ENCODE measurements at places on chromosomes 12 and 14. TPM values are rescaled to one million over a fixed set of nuclear protein-coding genes. Genes with fewer than 3 reads are reported as not detected.

DNA sequence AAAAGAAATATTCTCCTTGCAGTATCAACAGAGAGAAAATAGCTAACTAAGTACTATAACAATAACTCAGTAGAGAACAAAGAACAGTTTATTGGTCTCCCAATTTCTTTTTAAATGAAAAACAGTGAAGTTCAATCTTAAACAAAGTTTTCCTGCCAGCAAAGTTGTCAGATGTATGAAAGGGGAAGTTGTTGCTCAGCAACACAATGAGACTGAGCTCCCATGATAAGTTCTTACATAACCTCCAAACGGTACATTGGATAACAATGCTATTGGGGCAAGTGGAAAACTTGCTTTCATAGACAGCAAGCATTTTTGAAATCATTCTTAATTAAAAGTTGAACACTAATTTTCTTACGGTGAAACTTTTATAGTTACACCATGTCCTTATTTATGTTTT, 94.9 kb downstream of the ALG10B start:
- DNase-seq: no peak

DNA sequence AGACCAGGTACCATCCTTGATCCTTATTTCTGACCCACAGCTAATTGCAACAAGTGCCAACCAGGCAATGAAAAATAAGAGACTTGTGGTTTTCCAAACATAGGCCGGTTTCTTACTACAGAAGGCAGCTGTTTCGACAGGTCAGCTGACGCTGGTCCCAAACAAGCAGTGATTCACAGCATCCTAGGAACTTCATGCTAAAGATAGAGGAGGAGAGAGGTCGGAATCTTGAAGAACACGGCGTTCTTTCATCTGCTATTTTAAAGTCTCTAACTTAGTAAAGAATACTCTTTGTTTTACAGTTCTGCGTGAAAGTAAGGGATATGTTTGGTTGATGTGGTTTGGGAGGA, 28.1 kb upstream of the ADGRD1 start:
- DNase-seq: no peak

DNA sequence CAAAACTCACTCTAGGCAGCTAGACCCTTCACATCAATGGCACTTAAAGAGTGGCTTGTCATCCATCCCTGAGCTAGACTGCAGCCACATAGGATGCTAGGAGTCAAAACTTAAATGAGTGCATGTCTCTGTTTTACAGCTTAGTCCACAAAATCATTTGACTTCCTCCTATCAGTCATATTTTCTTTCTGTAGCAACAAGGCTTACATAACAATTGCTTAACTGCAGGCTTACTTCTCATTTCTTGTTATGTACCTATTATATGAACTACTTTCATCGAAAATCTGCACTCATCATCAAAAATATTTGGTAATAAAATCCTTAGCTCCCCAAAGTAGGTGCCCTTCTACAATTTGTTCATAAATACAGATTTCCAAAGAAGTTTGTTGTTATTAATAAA, 30.1 kb downstream of the CLEC1A start:
- no peak for DNase-seq

DNA sequence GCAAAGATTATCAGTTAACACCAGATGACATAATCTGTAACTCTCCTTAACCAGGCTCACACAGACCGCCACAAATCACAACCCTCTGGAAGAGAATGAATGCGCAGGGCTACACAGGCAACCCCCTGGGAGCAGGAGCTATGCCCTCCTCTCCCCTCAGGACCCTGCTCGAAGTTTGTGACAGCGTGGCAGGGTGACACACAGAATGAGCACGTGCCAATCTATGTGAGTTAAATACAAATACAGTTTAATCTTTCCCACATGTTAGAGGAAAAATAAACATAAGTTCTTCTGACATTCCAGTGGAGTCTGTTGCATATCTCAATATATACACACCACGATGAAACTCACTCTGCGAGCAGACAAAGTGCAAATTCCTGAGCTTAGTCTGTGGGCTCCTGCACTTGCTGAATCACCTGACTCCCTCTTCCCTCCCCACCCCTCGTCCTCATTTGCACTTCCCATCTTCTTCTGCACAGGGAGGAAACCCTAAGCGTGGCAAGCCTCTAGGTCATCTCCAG, 37.6 kb downstream of the BCAT1 start:
- DNase-seq: no peak

- no peak for DNase-seq
Measured at GRCh38 chr12:2298556-2299200, 245.9 kb downstream of the CACNA1C start.

DNA sequence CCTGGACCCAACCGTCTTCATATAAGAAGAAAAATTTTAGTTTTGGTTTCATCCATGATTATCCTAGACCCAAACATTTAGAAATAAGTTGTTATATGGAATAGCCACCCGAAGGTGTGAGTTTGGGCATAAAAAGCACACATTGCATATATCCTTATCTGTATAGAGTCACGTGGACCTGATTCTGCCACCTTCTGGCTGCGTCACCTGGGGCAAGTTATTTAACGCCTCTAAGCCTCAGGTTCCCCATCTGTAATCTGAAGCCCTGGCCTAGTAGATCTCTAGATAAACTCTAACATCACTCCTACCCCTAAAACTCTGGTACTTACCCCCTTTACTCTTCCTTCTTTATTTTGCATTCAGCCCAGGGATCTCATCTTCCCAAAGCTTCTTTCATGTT, 14.3 kb upstream of the KRT5 start:
- no peak for DNase-seq

DNA sequence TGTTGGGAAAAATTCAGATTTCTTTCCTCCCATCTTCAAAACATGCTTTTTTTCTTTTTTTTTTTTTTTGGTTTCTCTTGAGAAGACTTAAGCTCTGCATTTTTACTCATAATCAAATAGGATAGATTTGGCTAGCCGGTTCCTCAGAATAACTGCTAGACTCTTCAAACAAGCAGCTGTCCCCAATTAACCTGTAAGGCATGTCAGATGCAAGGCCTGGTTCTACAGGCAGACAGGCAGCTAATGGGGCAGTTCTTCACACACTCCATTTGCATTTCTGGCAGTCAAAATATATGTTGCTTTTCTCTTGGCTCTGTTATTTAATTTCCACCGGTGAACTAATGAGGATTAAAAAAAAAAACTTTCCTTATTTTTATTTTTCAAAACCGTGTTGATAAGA, 228.0 kb upstream of the ATP2B1 start:
- DNase-seq: no peak

GRCh38 chr12:97203408-97203807, 259.2 kb upstream of the RMST start:
- no peak for DNase-seq

GRCh38 chr12:105253866-105254513, 18.0 kb upstream of the APPL2 start:
- DNase-seq: no peak

DNA sequence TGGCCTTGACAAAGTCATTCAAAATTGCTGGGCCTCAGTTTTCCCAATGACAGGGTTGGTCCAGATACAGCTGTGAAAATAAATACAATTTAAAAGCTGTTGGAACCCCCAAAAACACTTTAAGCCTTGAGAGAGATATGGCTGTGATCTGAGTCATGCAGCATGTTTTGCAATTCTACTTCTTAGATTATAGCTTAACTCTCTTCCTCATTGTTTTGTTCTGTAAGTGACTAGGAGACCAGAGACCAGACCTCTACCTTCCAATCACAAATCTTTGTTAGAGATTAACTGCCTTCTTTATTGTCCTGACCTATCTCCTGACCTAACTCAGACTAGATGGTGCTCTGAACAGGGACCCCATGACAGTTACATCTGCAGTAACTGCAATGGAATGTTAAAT, 198.1 kb downstream of the STXBP6 start:
- DNase-seq: no peak

DNA sequence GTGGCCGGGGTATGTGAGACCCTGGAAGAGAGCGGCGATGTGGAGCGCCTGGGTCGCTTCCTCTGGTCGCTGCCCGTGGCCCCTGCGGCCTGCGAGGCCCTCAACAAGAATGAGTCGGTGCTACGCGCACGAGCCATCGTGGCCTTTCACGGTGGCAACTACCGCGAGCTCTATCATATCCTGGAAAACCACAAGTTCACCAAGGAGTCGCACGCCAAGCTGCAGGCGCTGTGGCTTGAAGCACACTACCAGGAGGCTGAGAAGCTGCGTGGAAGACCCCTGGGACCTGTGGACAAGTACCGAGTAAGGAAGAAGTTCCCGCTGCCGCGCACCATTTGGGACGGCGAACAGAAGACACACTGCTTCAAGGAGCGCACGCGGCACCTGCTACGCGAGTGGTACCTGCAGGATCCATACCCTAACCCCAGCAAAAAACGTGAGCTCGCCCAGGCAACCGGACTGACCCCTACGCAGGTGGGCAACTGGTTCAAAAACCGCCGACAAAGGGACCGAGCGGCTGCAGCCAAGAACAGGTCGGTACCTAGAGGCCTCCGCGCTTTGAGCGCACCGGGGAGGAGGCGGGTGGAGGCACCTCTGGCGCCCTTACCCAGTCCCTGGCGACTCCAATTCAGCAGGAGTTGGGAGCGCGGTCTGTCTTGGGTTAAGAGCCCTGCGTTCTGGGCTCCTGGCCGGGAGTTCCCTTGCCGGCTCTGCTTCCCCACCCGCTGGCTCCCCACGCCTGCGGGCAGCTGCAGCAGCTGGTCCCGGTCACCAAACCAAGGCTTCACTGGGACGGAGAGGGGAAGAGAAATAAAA, 700 bp downstream of the SIX6 start:
- DNase-seq: no peak

- no peak for DNase-seq
Measured at GRCh38 chr14:100790502-100791347, 35.2 kb upstream of the MEG3 start.

- no peak for DNase-seq
Measured at GRCh38 chr14:44649061-44649460, 142.0 kb upstream of the FSCB start.

DNA sequence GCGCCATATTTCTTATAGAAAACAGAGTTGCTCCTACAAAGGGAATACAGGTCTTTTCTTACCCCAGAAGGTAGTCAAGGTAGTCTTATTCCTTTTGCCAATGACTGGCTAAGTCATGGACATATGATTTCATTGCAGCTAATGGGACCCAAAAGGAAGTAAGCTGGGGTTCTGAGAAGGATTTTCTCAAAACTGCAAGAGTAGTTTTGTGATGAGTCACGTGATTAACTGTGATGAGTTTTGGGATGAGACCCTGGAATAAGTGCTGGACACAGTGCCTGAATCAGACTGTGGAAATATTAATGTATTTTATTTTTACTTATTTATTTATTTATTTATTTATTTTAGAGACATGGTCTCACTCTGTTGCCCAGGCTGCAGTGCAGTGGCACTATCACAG, 13.4 kb upstream of the NIN start:
- no peak for DNase-seq

DNA sequence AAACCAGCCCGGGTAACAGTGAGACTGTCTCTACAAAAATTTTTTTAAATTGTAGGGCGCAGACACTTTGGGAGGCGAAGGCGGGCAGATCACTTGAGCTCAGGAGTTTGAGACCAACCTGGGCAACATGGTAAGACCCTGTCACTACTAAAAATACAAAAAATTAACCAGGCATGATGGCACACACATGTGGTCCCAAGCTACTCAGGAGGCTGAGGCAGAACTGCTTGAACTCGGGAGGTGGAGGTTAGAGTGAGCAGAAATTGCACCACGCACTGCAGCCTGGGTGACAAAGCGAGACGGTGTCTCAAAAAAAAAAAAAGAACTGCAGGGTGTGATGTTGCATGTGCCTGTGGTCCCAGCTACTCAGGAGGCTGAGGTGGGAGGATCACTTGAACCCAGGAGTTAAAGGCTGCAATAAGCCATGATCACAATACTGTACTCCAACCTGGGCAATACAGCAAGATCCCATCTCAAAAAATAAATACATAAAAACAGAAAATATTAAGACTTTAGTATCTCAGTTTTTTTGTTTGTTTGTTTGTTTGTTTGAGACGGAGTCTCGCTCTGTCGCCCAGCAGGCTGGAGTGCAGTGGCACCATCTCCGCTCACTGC, 16.9 kb downstream of the ATXN2 start:
- DNase-seq: no peak

DNA sequence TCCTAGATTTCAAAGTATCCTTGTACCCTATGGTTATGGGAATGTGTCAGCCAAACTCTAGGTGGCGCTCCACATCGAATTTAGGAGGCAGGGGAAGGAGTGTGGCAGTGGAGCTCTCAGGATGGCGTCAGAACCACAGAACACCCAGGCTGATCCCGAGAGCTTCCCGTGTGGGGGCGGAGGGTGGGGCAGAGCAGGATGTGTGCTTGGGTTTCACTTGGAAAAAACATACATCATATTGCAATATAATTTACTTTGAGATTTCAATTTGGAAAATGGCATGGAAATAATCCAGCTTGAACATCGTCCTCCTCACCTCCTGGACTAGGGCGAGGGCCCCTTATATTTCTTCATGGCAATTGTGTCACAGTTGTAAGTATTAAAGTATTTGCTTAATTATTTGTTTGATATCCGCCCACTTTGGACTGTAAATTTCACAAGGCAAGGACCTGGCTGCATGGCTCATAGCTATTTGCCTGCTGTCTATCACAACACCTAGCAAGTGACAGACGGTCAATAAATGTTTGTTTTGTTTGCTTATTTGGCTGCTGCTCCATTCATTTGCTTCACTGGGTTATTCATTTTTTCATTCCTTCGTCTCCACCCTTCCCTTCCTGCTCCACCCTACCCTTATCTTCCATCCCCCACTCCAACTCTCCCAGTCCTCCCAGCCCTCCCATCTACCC, 221.5 kb upstream of the HMGA2 start:
- DNase-seq: peak; percentile 53

DNA sequence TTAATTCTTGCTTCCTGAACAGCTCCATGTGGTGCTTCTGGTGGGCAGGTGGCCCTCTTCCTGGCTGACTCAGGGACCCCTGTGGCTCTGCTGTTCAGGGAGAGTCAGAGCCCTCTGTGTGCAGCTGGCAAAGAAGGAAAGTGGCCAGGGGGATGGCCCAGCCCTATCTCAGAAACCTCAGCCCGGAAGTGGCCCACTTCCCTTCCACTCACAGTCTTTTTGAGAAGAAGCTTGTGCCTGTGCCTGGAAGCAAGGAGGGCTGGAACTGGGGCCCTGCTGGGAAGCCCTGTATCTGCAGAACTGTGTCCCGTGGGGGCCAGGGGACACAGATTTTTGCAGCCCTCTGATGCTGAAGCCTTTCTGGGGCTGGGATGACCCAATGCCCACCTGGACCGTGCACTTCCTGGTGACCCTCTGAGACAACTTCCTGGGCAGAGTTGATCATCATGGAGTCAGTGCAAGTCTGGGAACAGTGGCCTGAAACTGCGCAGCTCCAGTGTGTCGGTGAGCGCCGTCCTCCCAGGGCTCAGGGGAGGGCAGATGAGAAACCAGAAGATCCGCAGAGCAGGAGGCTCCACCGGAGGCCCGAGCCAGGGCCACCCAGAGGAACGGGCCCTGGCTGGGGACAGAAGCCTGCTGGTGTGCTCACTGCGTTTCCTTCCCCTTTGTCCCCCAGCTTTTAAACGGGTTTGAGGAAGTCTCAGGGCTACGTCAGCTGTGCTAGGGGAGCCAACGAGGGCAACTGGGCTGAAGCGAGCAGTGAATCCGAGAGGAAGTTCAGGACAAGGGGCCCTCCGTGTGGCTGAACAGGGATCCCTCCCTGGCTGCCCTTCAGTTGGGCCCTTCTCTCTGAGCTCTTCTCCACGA, 217.4 kb upstream of the RTL1 start:
- DNase-seq: peak; percentile 35

- DNase-seq: no peak
Measured at GRCh38 chr12:15629761-15630160, 159.4 kb downstream of the EPS8 start.

The IL31 gene
- not detected for total RNA-seq

The ETFRF1 gene
- 50.3 TPM for total RNA-seq

The CMTM5 gene
- not detected for total RNA-seq

The WNT5B gene
- total RNA-seq: 1.9 TPM

The METTL25 gene
- 17.4 TPM for total RNA-seq

The DNAAF2 gene
- 4.1 TPM for total RNA-seq

The FZD10 gene
- not detected for total RNA-seq

The LRRK2 gene
- total RNA-seq: 7.1 TPM

The PTPRB gene
- total RNA-seq: 45.3 TPM

The OR6C76 gene
- not detected for total RNA-seq
